Natural killer cell (primary cell): ENCODE measurements at places on chromosomes 12 and 14.

DNA sequence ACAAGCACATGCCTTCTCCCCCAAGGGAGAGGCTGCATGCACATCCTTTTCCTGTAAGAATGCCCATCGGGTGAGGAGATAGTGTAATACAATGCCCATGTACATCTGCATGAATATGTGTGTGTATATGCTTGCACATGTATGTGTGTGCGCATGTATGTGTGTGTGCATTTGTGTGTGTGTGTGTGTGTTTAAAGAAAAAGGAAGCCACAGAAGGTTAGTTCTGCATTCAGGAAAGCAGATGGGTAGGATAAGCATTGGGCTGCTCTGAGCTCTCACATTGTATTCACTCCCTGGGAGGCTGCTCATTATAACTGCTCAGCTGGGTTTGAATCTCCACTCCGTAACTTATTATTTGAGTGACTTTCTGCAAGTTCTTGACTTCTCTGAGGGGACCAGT is 74.3 kb downstream of the GALNT8 start:
- no peak overlapping the region for H3K27ac ChIP-seq
- DNase-seq = no peak
- H3K27me3 ChIP-seq = no peaks in the 10 kb centered on the region
- no peak overlapping the region for H3K4me3 ChIP-seq

DNA sequence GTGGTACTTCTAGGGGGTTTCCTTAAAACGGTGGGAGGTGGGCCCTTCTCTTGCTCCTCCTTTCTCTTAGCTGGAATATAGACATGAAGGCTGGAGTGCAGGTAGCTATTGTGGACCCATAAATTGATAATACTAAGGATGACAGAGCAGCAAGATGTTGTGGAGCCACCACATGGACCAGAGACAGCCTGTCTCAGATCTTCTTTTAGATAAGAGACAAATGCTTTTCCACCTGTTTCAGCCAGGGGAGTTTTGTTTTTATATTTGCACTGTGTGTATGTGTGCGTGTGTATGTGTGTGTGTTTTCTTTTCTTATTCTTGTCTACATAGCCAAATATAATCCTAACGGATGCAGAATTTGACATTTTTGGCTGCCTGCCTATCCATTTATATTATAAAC is 62.9 kb upstream of the HIF1A start:
- no peaks in the 10 kb centered on the region for H3K27me3 ChIP-seq
- DNase-seq = no peak
- no peaks in the 10 kb centered on the region for H3K4me1 ChIP-seq
- H3K36me3 ChIP-seq = no peaks in the 10 kb centered on the region
- no peak overlapping the region for H3K27ac ChIP-seq

DNA sequence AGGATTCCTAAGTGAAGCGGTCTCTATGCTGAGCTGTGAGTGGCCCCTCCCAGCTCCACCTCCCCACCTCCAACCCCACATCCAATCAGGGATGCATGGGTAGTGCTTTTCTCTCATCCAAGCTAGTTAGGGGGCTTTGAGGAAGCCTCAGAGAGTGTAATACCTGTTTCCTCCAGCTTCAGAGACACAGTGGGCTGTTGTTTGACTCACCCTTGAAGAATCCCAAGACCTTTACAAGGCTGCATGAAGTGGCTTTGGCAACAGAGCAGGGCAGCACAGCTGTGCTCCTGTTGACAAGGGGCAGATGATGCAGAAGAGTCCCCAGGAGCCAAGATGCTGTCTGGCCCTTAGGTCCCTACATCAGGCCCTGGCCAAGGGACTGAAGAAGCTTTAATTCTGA is 27.1 kb upstream of the CLMN start:
- DNase-seq = no peak
- no peak overlapping the region for H3K27ac ChIP-seq
- H3K4me3 ChIP-seq = no peak overlapping the region
- H3K36me3 ChIP-seq = no peaks in the 10 kb centered on the region
- no peaks in the 10 kb centered on the region for H3K4me1 ChIP-seq

- no peak for DNase-seq
- no peaks in the 10 kb centered on the region for H3K27me3 ChIP-seq
- peaks cover 55% of the 10 kb centered on the region for H3K36me3 ChIP-seq
- no peaks in the 10 kb centered on the region for H3K4me1 ChIP-seq
- H3K27ac ChIP-seq = no peak overlapping the region
Measured at GRCh38 chr14:39318574-39318973, 84.9 kb downstream of the MIA2 start.

- H3K36me3 ChIP-seq = no peaks in the 10 kb centered on the region
- H3K27me3 ChIP-seq = no peaks in the 10 kb centered on the region
- no peaks in the 10 kb centered on the region for H3K4me1 ChIP-seq
- no peak overlapping the region for H3K4me3 ChIP-seq
- DNase-seq = no peak
- no peak overlapping the region for H3K27ac ChIP-seq
Measured at GRCh38 chr14:72745991-72746980, 147.6 kb downstream of the DPF3 start.

DNA sequence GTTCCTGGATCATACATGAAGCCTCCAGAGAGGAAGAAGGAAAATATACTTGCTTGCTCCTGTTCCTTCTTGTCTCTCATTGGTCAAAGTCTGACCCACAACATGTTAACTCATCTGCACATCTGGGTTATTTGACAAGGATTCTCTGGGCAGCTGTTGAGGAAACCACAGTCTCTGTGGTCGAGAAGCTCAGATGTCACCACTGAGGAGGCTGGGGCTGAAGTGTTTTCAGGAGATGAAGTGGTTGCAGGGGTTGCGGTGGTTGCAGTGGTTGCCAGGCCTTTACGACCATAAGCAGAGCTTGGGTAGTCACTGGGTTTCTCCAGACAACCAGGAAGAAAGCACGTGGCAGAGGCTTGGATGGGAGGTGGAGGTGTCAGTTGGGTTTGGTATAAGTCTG is 265.0 kb upstream of the LRIG3 start:
- no peaks in the 10 kb centered on the region for H3K36me3 ChIP-seq
- no peaks in the 10 kb centered on the region for H3K27me3 ChIP-seq
- DNase-seq = no peak
- no peaks in the 10 kb centered on the region for H3K4me1 ChIP-seq
- H3K27ac ChIP-seq = no peak overlapping the region

DNA sequence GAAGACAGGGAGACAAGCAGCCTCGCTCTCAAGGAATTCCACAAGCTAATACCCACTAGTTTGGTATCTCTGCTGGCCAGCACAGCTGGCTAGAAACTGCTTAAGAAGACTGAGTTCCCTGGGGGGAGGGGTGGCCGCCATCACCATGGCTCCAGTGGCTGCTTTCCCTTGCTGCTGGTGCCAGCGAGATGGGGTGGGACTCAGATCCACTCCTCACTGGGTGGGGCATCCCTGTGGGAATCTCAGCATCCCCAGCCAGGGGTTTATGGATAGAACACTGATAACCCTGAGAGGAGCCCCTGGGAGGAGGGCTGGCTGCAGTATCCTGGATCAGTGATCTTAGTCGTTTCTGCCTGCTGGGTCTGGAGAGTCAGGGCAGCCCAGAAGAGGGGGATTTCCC is 170.6 kb upstream of the MDGA2 start:
- H3K27me3 ChIP-seq = no peaks in the 10 kb centered on the region
- no peak for DNase-seq
- no peaks in the 10 kb centered on the region for H3K4me1 ChIP-seq
- H3K36me3 ChIP-seq = no peaks in the 10 kb centered on the region
- no peak overlapping the region for H3K27ac ChIP-seq
- H3K4me3 ChIP-seq = no peak overlapping the region

- H3K4me1 ChIP-seq = no peaks in the 10 kb centered on the region
- no peaks in the 10 kb centered on the region for H3K36me3 ChIP-seq
- no peak overlapping the region for H3K4me3 ChIP-seq
- H3K27ac ChIP-seq = no peak overlapping the region
- no peak for DNase-seq
- H3K27me3 ChIP-seq = no peaks in the 10 kb centered on the region
Measured at GRCh38 chr14:61841145-61841544, 78.9 kb downstream of the SNAPC1 start.

DNA sequence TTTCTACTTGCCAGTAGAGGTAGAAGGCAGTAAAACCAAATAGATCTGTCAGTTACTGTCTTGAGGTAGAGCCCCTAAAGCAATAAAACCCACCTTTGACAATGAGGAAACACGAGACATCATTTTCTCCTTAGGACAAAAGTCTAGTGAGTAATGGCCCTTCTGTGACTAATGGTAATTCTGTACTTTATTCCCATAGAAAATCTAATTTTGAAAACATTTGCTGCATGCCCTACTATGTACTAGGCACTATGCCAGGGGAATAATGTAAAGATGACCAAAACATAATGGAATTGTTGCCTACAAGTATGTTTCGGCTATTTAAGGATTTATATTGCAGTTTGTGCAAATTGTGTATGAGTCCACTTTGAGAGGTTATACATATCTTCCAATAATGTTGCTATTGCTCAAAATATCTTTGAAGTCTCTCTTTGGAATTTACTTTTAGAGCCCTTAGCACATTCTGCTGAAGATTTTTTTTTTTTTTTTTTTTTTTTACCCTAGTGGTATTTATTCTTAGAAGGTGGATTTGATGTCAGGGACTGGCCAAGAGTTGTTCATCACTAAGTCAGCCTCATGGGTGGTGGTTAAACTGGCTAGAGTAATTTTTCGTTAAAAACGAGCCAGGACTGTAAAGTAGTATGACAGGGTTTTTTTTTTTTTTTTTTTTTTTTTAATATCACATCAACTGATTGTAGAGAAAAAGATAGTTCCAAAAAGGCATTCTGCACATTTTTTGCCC is 109.7 kb downstream of the CRADD start:
- DNase-seq = no peak
- H3K4me1 ChIP-seq = peaks cover 17% of the 10 kb centered on the region
- no peak overlapping the region for H3K27ac ChIP-seq

GRCh38 chr12:12943586-12944260 is 8.2 kb downstream of the GPRC5D start:
- no peak overlapping the region for H3K4me3 ChIP-seq
- no peaks in the 10 kb centered on the region for H3K27me3 ChIP-seq
- H3K4me1 ChIP-seq = no peaks in the 10 kb centered on the region
- no peak for DNase-seq
- no peak overlapping the region for H3K27ac ChIP-seq

DNA sequence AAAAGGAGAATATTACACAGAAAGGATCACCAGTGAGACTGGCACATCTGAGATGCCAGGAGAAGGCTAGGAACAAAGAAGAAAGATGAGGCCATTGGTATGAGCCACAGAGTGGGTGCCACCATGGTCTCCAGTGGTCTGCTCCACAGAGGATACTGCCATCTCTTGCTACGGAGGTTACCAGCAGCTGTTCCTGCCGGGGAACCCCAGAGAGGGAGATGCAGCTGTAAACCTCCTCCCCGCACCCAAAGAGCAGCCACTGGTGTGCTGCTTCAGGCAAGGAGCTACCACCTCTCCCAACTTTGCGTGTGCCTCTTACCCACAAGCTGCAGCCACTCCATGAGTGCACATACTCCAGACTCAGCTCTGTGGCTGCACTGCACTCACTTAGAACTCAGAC is 201.5 kb upstream of the RTL1 start:
- no peak overlapping the region for H3K27ac ChIP-seq
- DNase-seq = no peak
- H3K36me3 ChIP-seq = no peaks in the 10 kb centered on the region

- H3K36me3 ChIP-seq = no peaks in the 10 kb centered on the region
- no peak overlapping the region for H3K27ac ChIP-seq
- no peak for DNase-seq
- H3K4me1 ChIP-seq = no peaks in the 10 kb centered on the region
- H3K4me3 ChIP-seq = no peak overlapping the region
Measured at GRCh38 chr14:79201564-79202207, 1009.6 kb downstream of the DIO2 start.

DNA sequence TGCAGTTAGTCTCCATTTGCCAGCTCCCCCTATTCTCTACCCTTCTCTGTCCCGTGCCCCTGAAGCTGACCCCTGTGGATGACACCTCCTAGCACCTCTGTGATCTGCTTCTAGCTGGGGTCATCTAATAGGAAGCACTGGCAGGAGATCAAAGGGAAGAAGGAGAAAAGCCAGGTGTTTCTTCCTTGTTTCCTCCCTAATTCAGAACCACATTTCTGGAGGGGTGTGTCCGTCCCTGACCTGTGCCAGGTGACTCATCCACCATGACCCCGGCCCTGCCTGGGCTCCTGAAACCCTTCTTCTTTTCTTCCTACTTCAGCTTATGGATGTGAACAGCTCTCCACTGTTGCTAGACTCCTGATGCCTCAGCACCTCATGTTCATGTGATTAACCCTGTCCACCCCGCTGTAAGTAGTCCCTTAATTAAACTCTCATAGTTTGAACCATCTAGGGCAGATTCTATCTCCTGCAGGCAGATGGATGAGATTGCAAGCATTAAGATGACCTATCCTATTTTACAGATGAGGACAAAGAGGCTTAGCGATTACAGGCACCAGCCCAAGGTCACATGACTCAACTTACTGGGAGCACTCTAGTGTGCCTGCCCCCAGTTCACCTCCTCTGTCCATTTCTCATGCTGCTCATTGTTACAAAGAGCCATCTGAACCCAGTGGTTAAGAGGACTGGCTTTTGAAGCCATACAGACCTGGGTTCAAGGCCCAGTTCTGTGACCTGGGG is 770.5 kb downstream of the MED13L start:
- H3K36me3 ChIP-seq = no peaks in the 10 kb centered on the region
- no peaks in the 10 kb centered on the region for H3K27me3 ChIP-seq
- H3K4me1 ChIP-seq = no peaks in the 10 kb centered on the region
- no peak overlapping the region for H3K4me3 ChIP-seq

GRCh38 chr12:2364631-2365051 is 311.9 kb downstream of the CACNA1C start:
- DNase-seq = peak; percentile 7
- H3K27ac ChIP-seq = no peak overlapping the region
- no peaks in the 10 kb centered on the region for H3K27me3 ChIP-seq
- H3K4me3 ChIP-seq = no peak overlapping the region
- H3K4me1 ChIP-seq = no peaks in the 10 kb centered on the region

- H3K27ac ChIP-seq = no peak overlapping the region
- peaks cover 24% of the 10 kb centered on the region for H3K27me3 ChIP-seq
- no peak overlapping the region for H3K4me3 ChIP-seq
Measured at GRCh38 chr12:52311285-52311648, 9.9 kb downstream of the KRT83 start.

- no peak overlapping the region for H3K4me3 ChIP-seq
- no peak overlapping the region for H3K27ac ChIP-seq
- H3K4me1 ChIP-seq = peaks cover 60% of the 10 kb centered on the region
- no peaks in the 10 kb centered on the region for H3K36me3 ChIP-seq
- no peak for DNase-seq
- no peaks in the 10 kb centered on the region for H3K27me3 ChIP-seq
Measured at GRCh38 chr14:89422181-89422951, 5.3 kb upstream of the FOXN3 start.

- H3K27me3 ChIP-seq = no peaks in the 10 kb centered on the region
- DNase-seq = no peak
- peaks cover 23% of the 10 kb centered on the region for H3K36me3 ChIP-seq
- H3K27ac ChIP-seq = no peak overlapping the region
- no peak overlapping the region for H3K4me3 ChIP-seq
- H3K4me1 ChIP-seq = peaks cover 34% of the 10 kb centered on the region
Measured at GRCh38 chr12:121576851-121577391, 3.9 kb downstream of the KDM2B start.

- DNase-seq = no peak
- peak overlapping the region; percentile 69 for H3K4me3 ChIP-seq
- H3K27ac ChIP-seq = peak overlapping the region; percentile 4
- peaks cover 25% of the 10 kb centered on the region for H3K4me1 ChIP-seq
Measured at GRCh38 chr12:76029982-76030340, 1.6 kb downstream of the PHLDA1 start.

GRCh38 chr12:97003276-97003675 is 96.2 kb downstream of the NEDD1 start:
- no peak overlapping the region for H3K27ac ChIP-seq
- no peaks in the 10 kb centered on the region for H3K36me3 ChIP-seq
- no peak for DNase-seq
- no peaks in the 10 kb centered on the region for H3K4me1 ChIP-seq
- no peaks in the 10 kb centered on the region for H3K27me3 ChIP-seq
